LoVo (cell line): ENCODE measurements at places on chromosomes 16 and 17.

- DNase-seq: no peak
Observed at GRCh38 chr17:79546386-79546785, 64.5 kb downstream of the RBFOX3 start.

DNA sequence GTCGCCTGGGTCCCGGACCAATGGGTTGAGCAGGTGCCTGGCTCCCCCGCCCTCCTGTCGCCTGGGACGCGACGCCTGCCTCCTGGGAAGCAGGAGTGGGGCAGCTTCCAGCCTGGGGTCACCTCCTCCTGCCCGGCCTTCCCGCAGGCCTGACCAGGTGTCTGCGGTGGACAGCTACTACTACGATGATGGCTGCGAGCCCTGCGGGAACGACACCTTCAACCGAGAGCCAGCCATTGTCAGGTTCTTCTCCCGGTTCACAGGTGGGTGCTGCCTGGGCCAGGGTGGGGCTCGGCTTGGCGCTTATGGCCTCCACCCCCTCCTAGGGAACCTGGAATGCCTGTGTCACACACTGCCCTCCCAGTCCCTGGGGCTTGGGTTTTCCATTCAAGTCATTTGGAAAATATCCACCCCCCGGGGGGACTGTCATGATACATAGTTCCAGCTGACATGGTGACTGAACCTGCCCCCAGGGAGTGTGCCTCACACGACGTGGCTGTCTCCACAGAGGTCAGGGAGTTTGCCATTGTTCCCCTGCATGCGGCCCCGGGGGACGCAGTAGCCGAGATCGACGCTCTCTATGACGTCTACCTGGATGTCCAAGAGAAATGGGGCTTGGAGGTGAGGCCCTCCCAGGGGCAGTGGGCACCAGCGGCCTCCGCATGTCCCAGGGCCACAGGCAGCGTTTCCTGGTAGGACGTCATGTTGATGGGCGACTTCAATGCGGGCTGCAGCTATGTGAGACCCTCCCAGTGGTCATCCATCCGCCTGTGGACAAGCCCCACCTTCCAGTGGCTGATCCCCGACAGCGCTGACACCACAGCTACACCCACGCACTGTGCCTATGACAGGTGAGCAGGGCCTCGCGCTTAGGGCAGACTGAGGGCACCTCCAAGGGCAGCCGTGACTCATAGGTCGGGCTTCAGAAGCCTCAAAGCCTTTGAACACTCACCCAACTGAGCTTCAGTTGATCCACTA lies 2.3 kb downstream of the DNASE1 start:
- no peak for DNase-seq

GRCh38 chr16:306911-307370 lies 24.0 kb downstream of the PDIA2 start:
- DNase-seq: no peak

DNA sequence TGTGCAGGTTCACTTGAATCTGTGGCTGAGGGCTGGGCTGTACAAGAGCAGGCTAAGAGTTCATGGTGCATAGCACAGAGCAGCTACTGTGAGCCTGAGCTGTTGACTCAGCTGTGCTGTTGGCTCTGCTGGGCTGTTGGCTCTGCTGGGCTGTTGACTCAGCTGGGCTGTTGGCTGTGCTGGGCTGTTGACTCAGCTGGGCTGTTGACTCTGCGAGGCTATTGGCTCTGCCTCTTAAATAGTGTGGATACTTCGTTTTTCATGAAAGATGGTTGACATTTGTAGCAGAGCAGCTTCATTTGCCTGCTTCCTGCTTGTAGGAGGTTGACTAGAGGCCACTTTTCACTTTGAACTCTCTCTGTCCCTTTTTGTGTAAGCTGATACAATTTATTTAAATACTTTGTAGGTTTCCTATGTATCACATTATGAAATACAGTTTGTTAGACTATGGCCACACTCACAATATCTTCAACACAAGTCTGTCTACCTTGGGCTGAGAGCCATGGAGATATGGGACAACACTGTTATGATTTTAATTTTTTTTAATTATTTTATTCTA lies 40.3 kb upstream of the CCNF start:
- no peak for DNase-seq

GRCh38 chr16:65392806-65393565 lies 271.1 kb upstream of the CDH11 start:
- no peak for DNase-seq

DNA sequence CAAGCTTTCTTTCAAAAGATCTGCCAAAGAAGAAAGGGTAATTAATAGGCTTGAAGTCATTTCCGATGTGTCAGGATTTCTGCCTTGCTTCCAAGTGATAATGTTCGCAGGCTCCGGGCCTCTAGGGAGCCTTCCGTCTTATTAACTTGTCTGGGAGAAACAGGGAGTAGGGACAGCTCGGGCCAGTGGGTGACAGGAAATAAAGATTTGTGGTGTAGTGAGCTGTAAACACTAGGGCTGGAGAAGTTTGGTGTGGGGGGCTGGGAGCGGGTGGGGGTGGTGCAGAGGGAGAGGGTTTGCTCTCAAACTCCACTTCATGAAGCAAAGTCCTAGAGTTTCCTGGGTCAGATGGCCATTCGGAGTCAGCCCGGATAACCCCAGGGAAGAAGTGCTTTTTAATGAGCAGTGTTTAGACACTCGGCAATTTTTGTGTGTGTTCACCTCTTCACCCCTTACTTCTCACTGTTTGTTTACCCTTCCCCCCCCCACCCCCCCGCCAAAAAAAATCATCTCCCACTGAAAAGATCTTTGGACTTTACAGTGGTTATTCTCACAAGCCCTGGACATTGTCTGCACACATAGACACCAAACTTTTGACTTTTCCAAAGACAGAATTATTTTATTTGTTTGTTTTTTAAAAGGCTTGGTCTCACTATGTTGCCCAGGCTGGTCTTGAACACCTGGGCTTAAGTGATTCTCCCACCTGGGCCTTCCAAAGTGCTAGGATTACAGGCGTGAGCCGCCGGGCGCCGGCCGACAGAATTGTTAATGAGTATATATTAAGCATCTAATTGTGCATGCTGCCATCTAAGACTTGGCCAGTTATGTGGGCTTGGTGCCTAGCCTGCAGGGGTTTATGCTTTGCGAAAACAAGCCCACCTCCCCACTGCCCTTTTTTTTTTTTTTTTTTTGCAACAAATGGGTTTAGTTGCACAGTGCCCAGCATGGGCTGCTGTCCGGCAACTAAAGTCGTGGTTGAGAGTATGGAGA lies 196.4 kb downstream of the CCDC182 start:
- DNase-seq: no peak

DNA sequence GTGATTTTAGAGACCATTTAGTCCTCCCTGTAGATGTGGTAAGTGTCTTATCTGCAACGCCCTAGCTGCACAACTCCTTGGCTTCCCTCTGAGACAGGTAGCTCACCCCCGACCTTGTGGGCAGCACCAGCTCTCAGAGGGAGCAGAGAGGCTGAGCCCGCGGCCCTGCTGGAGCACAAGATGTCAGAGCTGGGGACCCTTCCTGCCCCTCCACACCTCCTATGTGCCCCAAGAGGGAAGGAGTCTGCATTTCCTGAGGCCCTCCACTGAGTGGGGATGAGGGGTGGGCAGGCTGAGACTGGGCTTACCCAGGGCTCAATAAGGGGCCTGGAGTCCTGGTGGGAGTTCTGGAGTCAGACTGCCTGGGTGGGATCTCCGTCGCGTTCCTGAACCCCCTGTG lies 12.2 kb upstream of the ADGRG1 start:
- DNase-seq: no peak

- DNase-seq: no peak
Observed at GRCh38 chr16:1779741-1780676, 2.4 kb downstream of the SPSB3 start.

DNA sequence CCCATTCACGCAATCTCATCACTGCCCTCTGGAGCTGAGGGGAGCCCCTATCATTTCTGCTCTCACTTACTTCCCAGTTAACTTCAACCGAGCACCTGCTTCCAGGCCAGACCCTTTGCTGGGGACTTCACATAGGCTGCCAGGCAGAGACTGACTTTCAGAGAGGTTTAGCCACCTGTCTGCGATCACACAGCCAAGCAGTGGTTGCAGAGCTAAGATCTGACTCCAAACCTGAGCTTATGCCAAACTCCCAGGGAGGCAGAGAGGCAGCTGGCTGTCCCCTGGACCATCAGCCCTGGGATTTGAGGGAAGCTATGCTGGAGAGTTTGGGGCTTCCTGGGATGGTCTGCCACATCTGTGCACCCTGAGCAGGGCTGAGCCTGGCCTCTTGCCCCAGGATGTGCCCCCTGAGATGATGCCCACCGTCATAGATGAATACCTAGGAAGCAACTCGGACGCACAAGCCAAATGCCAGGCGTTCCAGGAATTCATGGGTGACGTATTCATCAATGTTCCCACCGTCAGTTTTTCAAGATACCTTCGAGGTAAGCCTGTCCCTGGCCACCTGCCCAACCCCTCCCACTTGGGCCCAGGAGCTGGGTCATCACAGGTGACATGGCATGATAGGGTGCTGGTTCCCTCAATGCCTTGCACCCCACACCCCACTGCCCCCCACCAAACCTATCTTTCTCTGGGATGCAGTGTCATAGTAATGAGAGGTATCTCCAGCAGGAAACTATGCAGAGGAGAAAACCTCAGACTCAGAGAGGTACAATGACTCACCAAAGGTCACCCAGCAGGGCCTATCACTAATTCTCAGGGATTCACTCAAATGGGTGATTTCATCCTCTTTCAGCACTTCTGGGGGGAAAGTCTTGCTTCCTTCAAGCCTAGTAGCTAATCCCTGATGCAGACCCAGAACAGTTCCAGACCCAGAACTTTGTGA lies 10.0 kb downstream of the CES3 start:
- no peak for DNase-seq

- DNase-seq: no peak
Observed at GRCh38 chr17:38507436-38507835, 79.2 kb downstream of the ARHGAP23 start.

DNA sequence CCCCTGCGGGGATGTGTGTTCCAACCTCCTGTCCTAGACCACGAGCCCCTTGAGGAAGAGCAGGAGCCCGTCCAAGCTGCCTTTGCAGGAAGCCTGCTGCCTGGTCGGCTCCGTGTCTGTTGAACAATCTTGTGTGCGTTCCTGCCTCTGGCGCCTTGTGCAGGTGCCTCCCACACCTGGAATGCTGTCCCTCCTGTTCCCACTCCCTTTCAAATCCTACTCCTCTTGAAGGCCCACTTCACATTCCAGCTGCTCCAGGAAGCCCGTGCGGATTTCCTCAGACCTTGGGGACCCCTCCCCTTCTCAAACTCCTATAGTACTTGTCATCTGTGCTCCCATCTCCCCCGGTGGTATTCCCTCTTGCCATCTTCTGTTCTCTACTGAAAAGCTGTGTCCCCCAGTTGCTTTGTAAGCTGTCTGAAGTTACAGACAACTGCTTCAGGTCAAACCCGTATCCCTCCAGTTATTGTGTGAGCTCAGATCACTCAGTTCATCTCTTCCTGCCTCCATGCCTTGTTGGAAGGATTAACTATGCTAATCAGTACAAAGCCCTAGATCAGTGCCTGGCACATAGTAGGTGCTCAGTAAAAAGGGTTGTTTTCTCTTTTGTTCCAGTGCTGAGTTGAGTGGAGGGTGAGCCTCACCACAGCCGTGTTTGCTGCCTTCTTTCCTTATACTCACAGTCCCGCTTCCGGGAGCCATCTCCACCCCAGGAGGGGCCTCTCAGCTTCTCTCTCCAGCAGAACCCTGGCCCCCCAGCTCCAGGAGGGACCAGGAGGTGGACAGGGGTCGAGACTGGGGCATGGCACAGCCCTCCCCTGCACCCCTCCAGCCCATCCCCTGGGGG lies 241.8 kb upstream of the CIBAR2 start:
- DNase-seq: no peak

GRCh38 chr17:57259306-57259705 lies 3.0 kb downstream of the MSI2 start:
- no peak for DNase-seq

DNA sequence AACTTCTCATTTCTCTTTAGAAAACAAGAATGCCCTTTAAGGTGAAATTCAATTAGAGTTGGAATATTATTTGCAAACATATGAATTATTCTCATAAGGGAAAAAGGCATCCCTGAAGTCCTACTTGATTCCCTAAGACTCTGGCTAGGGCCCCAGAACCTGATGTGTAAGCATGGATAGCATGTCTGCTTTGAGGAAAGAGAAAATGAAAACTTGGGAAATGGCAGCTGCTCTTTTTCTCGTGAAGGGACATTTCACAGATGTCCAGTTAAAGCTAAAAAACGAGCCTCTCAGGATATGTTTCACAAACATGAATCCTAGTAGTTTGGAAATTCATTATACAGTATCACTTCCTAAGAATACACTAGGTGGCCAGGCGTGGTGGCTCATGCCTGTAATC lies 112.3 kb upstream of the CLEC3A start:
- DNase-seq: no peak

- DNase-seq: no peak
Observed at GRCh38 chr16:27730661-27731210, 180.8 kb downstream of the KATNIP start.

- no peak for DNase-seq
Observed at GRCh38 chr17:28947639-28948038, 3.7 kb downstream of the PHF12 start.

GRCh38 chr17:78769196-78769773 lies 12.8 kb downstream of the CYTH1 start:
- no peak for DNase-seq

- no peak for DNase-seq
Observed at GRCh38 chr17:35018814-35019213, 38.5 kb downstream of the LIG3 start.

DNA sequence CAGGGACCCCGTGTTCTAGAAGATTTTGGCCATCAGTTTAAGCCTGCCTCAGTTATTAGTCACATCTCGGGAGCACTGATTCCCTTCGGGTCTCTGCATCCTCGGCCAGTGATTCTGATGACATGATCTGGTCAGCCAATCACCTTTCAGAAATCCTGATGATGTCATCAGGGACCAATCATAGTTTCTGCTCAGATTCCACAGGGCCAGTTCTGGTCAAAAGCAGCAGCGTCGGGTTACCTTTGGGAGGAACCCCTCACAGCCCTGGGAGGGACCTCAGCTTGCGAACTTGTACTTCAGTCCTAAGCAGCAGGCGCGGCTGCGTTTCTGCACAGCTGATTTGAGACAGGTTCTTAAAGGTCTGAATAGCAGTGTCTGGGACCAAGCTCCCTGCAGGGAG lies 13.9 kb downstream of the KDM8 start:
- DNase-seq: no peak

GRCh38 chr17:11515901-11516300 lies 82.4 kb upstream of the DNAH9 start:
- no peak for DNase-seq

- DNase-seq: no peak
Observed at GRCh38 chr17:57365420-57365819, 109.1 kb downstream of the MSI2 start.

DNA sequence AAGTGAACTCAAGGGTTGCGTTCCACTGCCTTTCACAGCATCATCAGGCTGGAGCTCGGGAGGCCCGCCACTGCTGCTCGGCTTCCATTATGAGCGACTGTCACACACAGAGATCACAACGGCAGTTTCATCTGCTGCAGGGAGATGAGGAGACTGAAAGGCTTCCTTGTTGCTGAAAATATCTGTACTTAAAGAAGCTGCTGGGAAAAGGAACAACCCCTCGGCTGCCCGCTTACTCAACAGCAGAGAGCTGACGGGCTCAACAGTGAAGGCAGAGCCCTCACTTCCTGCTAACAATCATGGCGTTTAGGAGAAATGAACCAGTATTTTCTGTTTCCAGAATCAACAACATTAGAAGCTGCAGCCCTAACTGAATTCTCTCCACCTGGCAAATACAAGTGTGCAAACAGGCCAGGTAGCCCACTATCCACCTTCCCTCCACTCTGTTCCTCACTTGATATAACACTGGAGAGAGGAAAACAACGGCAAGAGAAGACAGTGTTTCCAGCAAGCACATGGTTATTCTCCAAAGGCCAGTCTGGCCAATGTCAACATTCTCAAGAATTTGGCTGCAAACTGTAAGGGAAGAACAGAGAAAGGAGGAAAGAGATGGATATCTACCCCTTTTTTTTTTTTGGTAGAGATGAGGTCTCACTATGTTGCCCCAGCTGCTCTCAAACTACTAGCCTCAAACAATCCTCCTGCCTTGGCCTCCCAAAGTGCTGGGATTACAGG lies 33.7 kb downstream of the MBTPS1 start:
- DNase-seq: no peak
